ENCODE measurements at places on chromosomes 11 and 22.

GRCh38 chr11:5421811-5422210 is at the start of gene OR51Q1:
Gene OR51Q1 (plus strand): TSS chr11:5422111. CDS start chr11:5422201, 90 bp downstream.
- no peak for DNase-seq

GRCh38 chr11:120186774-120187591 is 23.8 kb upstream of the OAF start:
- no peak for DNase-seq

GRCh38 chr22:23000657-23001347 is 69.5 kb upstream of the GNAZ start:
- DNase-seq = no peak

DNA sequence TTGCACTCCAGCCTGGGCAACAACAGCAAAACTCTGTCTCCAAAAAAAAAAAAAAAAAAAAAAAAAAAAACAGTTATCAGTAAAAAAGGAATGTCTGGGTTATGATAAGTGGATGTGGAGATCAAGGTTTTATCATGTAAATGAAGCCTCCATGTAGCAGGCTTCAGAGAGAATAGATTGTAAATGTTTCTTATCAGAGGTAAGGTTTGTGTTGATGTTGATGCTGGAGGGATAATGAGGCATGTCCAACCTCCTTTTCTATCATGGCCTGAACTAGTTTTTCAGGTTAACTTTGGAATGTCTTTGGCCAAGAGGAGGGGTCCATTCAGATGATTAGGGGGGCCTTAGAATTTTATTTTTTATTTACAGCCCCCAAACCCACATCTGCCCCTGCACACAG is 35.4 kb upstream of the TREH start:
- DNase-seq = no peak

DNA sequence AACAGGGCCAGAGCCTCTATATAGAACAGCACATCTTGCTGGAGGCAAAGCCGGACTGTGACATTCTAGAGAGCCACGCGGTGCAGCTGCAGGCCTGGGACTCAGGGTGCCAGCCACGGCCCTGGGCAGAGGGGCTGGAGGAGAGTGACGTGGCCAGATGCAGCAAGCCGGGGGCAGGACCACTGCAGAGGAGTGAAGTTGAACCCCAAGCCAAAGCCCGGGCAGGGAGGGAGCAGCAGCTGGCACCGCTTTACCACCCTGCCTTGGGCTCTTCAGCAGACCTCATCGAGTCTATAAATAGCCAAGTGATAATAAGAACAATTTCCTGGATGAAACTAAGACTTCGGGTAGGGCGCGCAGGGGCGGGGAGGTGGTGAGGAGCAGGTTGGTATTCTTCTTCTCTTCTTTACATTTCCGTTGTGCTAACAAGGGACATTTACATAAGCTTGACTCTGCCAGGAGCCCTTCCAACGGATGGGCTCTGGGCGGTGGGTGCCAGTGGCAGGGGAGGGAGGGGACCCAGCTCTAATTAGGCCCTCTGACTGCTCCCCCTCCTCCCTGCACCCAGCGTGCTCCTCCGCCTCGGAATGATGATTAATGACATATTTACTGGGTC is 110.2 kb downstream of the ST3GAL4 start:
- DNase-seq = no peak

- DNase-seq = no peak
Measured at GRCh38 chr22:42893371-42894150, 36.5 kb upstream of the ARFGAP3 start.
